ENCODE measurements at places on chromosomes 7 and 10.
A peak's percentile ranks its signal among the peaks of the same experiment; 100 is the strongest.

DNA sequence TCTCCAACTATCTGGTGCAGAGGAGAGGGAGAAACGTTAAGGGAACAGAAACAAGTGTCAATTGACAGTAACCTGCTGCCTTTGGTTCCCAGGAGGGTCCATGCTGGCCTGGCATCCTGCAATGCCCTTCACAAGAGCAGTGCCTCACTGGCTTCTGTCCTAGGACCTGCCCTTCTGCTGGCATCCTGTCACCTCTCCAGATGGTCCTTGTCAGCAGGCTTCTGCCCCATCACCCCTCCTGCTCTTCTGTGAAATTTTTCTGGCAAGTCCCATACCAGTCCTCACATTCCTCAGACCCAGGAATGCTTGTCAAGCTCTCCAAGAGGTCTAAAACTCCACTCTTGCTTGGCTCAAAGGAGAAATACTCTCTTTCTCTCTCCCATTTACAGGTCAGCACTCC is 34.2 kb downstream of the C10orf67 start:
- DNase-seq = no peak

DNA sequence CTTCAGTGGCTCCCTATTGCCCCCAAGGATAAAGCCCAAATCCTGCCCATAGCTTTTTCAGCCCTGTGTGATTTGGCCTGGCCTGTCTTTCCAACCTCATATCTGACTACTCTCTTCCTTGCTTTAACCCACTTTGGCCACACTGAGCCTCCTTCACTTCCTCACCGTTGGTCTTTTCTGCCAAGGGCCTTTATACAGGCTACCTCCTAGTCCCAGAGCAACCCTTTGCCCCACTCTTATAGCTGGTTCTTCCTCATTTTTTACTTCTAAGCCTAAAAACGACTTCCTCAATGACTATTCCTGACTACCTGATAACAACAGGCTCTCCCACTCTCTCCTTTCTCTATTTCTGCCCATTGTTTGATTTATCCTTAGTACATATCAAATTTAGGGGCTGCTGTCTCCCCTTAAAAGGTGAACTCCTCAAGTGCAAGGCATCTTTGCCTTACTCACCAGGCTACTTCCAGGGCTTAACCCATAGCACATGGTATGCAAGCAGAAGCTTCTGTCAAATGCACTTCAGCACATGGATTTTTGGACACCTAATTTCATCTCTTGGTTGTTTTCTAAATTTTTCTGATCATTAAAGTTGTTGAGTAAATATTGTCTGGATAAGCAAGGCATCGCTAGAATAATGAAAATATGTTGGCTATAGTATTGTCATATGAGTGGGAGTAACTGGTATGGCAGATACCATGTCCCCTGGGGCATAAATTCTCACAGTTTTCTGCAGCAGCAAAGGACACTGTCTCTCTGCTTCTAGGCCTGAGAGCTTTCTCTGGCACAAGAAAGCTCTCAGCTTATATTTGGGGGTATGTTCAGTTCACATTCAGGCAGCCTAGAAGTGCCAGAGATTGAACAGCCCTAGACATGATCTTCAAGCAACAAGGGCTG is 201.5 kb upstream of the GPR26 start:
- DNase-seq = no peak

DNA sequence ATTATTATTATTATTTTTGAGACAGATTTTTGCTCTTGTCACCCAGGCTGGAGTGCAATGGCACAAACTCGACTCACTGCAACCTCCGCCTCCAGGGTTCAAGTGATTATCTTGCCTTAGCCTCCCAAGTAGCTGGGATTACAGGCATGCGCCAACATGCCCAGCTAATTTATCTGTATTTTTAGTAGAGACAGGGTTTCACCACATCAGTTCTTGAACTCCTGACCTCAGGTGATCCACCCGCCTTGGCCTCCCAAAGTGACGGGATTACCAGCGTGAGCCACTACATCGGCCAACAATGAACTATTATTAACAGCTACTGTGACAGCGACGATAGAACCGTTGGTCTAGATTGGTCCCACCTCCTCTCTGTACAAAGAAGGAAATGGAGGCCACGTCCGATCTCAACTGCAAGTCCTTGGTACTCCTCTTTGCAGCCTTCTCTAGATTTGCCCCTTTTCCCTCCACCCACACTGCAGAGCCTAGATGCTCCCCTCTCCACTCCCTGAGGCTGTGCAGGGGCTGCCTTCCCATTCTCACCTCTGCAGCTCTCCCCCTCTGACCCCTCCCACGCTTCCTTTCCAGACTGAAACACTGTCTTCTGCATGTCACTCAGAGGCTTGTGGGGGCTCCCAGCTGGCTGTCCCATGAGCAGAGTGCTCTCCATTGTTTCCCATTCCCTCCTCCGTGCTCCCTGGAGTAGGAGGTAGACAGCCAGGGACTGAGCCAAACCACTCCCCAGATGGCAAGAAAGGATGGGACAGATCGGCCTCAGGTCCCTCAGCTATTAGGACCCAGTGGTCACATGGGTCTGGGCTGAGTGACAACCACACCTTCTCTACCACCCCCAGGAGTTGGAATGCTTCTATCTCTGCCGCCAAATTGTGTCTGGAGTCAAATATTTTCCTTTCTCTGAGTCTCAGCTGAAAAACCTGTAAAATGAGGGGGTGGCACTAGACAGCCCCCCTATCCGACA is 2.3 kb downstream of the LOXL4 start:
- no peak for DNase-seq

DNA sequence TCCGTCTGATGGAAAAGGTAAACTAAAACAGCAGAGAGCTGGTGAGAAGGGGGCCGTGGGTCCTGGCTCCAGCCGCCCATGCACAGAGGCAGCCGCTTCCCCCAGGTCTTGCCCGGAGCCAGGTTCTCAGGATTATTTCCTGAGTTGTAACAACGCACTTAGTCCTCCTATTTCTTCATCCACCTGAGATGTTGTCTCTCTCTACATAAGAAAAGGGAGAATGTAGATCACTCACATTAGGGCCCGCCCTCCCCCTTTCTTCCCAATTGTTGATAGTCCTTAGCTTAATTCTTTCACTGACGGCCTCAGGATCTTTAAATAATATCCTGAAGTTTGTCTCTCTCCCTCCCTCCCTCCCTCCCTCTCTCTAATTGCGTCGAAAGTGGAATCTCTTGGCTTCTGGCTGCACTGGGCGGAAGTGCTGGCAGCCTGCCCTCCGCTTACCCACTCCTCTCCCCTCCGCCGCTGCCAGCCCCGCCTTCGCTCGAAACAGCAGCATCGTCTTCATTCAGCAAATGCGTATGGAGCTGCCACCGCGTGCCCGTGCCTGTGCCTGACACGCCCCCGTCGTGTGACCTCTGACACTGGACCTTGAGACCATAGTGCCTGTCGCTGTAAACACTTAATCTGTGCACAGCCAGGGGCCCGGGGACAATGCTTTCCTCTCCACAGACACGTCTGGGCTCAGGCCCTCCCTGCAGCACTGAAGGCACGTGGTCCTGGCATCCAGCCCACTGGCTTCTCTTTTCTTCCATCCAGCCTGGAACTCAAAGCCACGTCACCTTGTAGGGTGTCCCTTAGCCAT is 174.5 kb upstream of the PPP2R2D start:
- no peak for DNase-seq

DNA sequence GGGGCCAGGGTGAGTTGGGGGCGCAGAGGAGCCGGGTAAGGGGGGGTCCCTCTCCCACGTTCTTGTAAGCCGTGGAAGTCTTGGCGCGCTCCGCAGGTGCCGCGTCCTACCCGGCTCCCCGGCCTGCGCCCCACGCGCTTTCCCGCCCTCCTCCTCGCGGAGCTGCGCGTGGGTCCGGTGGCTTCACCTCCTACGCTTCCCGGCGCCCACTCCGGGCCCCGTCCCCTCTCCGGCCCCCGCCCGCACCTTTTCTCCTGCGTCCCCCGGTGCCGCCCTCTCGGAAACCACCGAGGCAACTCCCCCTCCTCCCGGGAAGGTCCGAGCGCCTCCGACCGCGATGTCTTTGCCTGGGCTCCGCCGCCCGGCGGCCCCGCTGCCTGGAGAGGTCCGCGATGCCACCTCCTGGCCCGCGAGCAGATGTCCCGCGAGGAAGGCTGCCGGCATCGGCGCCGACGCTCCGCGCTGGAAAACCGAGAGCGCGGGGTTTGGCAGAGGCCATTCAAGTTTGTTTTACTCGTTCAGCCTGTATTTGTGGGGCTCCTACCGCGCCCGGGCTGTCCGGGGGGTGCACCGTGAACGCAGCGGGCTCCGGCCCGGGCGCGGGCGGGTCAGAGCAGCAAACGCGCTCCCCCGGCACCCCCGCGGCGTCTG is 2.4 kb upstream of the NKX6-2 start:
- DNase-seq = no peak

- DNase-seq = peak; percentile 11
These were observed 11.0 kb upstream of the DNTT start for GRCh38 chr10:96292971-96293920.

DNA sequence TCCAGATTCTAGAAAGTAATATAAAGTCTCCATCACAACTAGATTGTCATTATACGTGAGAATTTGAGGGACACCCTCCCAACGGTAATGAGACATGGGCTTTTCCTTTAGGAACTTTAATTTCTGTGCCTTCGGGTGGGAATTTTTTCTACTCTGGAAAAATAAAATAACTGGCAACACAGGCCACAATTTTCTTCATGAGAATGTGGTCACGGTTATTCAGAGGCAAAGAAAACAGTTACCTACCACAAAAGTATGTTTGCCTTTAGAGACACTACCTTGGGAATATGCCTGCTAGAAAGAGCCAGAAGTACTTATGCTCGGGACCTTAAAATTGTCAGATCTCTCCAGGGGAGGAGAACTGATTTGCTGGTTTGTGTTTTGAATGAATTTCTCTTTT is 99.4 kb downstream of the ITGA8 start:
- no peak for DNase-seq

DNA sequence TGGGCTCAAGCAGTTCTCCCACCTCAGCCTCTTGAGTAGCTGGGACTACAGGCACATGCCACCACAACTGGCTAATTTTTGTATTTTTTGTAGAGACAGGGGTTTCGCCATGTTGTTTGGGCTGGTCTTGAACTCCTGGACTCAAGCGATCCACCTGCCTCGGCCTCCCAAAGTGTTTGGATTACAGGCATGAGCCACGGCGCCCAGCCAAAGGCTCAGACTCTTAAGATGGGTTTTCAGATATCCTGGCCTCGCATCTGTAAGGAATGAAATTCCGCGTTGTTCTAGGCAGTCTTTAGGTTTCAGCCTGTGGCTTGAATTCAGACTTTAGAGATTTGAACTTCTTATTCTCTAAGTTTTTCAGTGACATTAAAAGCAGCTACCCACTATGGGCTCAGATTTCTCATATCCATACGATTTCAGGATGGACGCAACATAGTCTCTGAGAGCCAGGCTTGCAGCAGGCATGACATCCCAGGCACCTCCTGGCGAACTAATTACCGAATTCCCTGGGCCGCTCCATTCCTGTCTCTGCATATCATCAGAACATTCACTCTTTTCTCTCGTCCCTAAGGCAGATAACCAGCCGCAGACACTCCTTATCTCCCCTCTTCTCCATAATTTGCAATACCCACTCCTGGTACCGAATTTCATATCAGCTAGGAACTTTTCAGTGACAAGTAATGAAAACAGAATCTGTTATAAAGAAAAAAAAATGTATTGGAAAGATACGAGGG is 29.7 kb downstream of the IL15RA start:
- DNase-seq = no peak

GRCh38 chr10:14325325-14325955 is 5.3 kb downstream of the FRMD4A start:
- DNase-seq = peak; percentile 44

GRCh38 chr10:32461203-32461602 is 15.3 kb downstream of the CCDC7 start:
- DNase-seq = no peak

DNA sequence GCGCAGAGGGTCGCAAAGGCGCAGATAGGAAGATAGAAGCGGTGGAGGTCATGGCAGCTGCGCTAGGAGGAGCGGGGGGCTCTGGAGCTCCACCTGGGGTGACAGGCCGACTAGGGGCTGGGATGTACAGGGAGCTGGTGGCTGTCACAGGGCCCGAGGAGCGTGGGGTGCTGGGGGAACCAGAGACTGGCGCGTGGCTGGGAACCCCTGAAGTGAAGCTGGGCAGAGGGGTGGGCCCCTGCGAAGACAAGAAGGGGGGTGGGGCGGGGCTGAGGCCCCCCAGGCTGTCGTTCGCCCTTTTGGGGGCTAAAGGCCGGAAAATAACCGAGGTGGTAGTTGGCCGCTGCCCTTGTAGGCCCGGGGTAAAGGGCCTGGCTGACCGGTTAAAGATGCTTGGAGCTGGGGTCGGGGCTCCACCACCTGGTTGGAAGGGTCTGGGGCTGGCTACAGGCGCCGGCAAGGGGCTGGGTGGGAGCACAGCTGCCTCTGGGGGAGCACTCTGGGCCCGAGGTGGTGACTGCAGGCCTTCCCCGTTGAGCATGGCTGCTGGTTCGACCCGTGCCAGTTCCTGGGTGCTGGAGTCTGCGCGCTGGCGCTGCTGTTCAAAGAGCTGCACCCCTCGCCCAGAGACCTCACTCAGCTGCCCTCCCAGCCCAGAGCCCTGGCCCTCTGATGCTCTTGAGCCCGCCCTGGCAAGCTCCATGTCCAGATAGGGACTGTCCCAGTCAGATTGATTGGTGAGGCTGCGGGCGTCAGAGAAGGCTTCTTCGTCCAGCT is 6.8 kb upstream of the MYOZ1 start:
- DNase-seq = no peak

GRCh38 chr7:102415685-102416225 is 17.6 kb upstream of the ORAI2 start:
- DNase-seq = no peak

GRCh38 chr7:118870187-118870586 is 645.7 kb downstream of the ANKRD7 start:
- DNase-seq = peak; percentile 27

- DNase-seq = no peak
These were observed 77.6 kb upstream of the LRRC4 start for GRCh38 chr7:128108641-128109423.

- DNase-seq = no peak
These were observed 17.0 kb downstream of the TMEM130 start for GRCh38 chr7:98852826-98853225.

GRCh38 chr10:126902157-126902556 is 3.1 kb upstream of the DOCK1 start:
- DNase-seq = no peak

DNA sequence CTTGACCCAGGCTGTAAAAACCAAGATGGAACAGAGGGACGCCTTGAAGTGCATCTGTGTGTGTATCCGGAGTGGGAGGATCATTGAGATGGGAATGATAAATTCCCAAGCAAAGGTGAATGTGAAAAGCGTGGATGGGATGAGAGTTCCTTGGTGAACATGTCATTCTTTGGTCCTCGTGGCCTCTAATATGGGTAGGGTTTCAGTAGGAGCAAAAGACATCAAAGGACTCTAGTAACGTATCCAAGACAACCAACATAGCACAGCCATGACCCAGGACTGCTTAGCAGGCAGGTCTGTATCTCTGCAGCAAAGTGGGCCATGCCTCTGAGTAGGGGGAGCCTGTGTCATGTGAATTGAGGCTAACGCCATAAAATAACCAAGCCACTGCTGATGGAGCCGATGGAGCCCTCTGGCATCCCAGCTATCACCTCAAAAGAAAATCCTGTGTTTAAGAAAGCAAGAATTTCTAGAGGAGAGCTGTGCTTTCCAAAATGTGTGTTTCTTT is 98.6 kb downstream of the CCDC3 start:
- peak; percentile 27 for DNase-seq

- DNase-seq = no peak
These were observed 716.6 kb upstream of the FZD8 start for GRCh38 chr10:36358736-36359135.

- no peak for DNase-seq
These were observed 322.5 kb downstream of the PTPRN2 start for GRCh38 chr7:158264881-158265742.
